Activated CD4-positive, CD25-positive, alpha-beta regulatory T cell (primary cell): ENCODE measurements at places on chromosomes 2 and 18.

DNA sequence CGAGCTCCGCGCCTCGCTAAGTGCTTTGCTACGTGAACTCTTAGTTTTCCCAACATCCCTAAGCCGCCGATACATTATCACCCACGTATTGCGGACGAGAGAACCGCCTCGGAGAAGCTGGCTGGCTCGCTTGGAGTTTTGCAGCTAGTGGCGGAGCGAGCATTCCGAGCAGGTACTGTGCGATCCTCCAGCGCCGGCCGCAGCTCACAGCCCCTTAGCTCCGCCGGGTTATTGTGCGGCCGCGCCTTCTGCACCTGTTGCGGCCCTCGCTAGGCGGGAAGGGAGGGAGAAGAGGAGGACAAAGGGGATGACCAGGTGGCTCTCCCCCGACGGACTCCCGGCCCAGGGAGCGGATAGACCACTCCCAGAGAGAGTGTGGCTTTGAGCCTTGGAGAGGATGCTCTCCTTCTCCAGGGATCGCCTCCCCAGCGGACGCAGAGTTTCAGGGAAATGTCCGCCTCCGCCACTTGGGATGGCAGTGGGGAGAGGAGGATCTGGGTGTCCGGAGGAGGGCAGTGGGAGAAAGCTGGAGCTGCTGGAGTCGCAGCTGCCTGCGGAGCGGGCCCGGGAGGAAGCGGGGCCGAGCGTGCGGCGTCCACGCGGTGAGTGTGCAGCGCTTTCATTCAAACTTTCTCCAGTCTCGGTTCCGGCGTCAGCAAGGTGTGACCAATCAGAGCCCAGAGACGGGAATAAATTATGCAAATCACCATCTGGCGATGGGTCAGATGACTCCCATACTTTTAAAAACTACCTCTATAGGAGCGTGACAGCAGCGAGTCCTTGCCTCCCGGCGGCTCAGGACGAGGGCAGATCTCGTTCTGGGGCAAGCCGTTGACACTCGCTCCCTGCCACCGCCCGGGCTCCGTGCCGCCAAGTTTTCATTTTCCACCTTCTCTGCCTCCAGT is at the start of gene LIPG:
Gene LIPG (plus strand): TSS at position 769 of the 905 bp plus-strand sequence. CDS start 252 bp downstream, outside the sequence.
- no peak for DNase-seq

DNA sequence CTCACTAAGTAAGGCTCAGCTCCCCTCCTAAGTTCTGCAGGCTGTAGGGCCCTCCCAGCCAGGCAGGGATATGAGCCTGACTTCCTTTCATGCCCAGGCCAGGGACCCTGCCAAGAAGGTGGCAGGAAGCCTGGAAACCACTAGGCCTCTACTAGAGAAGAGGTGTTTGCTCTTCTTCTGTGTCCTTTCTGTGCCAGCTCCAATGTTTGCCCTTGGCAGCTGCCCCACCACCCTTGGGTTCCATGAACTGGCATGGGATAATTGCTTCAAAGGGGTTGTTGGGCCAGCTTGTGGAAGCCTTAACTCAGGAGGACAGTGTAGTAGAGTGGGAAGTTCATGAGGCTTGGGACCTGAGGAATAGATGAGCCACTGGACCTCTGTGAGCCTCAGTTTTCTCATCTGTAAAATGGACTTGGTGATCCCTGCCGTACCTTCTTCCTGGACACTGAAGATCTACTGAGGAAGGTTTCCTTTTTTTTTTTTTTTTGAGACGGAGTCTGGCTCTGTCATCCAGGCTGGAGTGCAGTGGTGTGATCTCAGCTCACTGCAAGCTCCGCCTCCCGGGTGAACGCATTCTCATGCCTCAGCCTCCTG is 3.9 kb downstream of the SLC35F6 start:
- DNase-seq = no peak

GRCh38 chr2:241064008-241064801 is 37.9 kb downstream of the MTERF4 start:
- DNase-seq = no peak

- no peak for DNase-seq
Observed at GRCh38 chr2:223027442-223027841, 24.5 kb upstream of the KCNE4 start.

DNA sequence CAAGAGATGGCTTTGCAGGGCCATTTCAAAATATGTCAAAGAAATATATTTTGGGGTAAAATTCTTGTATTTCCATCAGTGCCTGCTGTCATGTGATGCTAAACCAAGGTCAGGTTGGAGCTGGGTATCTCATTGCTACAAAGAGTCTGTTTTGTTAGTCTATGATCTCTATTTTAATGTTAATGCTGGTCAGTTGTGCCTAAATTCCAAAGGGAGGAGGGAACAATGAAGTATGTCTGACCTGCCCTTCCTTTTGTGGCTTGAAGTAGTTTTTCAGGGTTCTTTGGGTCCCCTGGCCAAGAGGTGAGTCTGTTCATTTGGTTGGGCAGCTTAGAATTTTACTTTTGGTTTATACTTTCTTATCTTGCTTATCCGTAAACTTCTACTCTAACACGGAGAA is 61.6 kb upstream of the DYNAP start:
- DNase-seq = no peak

DNA sequence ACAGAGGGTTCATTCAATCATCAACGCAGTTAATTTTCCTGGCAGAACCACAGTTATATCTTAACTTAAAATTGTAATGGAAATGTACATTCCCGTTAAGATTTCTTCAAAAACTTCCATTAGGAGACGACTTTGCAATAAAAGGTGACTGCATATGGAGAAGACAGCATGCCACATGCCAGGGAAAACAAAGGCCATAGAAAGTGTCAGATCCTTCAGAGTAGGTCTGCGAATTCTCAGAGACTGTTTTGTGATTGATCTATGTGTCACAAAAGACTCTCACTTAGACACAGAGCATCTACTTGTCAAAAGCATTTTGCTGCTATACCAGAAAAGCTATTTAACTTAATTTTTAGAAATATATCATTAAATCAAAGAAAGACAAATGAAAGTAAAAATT is 274.6 kb downstream of the DPP10 start:
- no peak for DNase-seq

- DNase-seq = no peak
Observed at GRCh38 chr2:223835701-223836532, 1.5 kb downstream of the AP1S3 start.

DNA sequence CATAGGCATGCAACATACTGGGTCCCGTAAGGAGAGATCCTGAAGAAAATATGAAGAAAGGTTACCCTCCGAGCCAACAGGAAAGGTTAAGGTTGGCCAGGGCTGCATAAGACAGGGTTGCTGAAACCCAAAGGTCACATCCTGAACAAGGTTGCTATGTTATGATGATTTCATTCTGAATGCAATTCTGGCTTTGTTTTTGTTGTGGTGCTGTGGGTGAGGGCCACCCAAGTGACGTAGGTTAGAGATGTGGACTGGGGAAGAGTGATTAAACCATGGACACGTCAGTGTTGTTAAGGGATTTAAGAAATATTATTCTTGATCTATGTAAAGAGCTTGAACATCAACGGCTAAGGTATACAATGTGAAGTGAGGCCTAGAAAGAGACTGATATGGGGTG is 60.0 kb downstream of the ZEB2 start:
- DNase-seq = no peak

GRCh38 chr18:26476697-26477096 is 71.7 kb downstream of the KCTD1 start:
- no peak for DNase-seq

GRCh38 chr2:186592137-186592875 is 2.5 kb downstream of the ITGAV start:
- no peak for DNase-seq

DNA sequence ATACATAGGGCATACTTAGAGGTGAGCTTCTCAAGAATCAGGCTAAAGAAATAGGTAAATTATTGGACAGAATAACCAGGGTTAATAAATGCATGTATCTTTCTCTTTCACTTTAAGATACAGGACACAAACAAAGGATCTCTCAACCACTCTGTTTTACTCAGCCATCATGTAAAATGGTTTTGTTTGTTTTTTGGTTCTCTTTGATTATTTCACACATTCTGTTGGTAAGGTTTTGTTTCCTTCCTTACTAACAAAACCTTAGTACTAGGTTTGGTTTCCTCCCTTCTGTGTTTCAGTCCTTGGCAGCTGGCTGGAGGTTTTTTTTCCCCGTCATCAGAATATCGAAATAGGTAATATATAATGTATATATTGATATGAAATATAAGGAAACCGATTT is 1506.8 kb upstream of the TMEFF2 start:
- no peak for DNase-seq

GRCh38 chr2:231571661-231572191 is 20.9 kb upstream of the TEX44 start:
- DNase-seq = no peak

DNA sequence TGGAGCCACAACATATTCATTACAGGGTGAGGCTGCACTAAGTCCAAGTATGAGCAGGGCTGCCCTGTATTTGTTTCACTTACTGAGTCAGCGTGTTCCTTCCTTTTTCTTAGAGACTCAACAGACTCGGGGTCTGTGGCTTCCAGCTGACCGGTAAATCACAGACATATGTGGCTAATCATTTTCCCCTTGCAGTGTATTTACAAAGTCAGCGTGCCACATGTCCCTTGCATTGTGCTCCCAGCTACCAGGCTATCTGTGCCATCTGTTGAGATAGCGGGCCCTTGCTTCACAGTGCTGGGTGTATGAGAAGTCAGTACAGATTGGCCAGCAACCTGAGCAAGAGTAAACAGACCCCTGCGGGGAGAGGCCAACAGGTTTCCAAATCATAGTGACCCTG is 254.3 kb downstream of the LRRTM1 start:
- DNase-seq = no peak

GRCh38 chr2:100064165-100064564 is 78.2 kb downstream of the AFF3 start:
- no peak for DNase-seq

DNA sequence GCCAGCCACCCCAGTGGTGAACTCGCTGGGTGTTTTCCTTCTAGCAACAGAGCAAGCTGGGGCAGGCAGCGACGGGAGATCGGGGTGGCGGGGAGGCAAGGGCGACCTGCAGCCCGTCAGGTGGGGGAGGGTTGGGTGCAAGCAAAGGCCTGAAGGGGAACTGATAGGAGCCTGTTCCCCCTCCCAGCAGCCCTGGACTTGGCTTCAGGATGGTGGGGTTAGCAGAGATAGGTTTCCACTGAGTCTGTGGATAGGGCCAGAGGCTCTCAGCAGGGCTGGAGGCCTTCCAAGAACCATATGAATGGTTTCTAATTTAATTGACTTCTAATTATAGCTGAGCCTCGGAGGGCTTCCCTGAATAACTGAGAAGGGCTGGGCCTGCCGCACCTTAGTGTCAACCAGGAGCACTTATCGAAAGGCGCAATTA is 55.3 kb downstream of the EDAR start:
- no peak for DNase-seq

DNA sequence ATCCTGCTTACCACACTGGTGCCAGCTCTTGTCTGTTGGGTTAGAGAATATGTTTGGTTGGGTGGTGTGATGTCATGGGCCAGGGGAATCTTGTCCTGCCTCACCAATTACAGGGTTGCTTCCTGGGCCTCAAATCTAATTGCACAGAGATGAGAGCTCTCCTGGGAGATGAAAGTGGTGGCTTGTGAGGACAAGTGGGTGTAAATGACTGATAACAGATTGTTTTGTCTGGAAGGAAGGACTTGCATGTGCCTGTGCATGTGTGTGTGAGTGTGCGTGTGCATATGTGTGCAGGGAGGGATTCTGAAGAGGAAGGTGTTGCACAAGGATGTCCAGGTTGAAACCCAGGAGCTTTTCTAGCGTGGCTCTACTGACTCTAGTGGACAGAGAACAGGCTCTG is 271.9 kb downstream of the LOXHD1 start:
- no peak for DNase-seq

- DNase-seq = peak; percentile 98
Observed at GRCh38 chr2:106193977-106194778, at the start of gene UXS1. Gene UXS1 (minus strand): TSS chr2:106194301. CDS start chr2:106194241, 60 bp downstream.

- no peak for DNase-seq
Observed at GRCh38 chr18:63258749-63259566, 60.6 kb downstream of the BCL2 start.

DNA sequence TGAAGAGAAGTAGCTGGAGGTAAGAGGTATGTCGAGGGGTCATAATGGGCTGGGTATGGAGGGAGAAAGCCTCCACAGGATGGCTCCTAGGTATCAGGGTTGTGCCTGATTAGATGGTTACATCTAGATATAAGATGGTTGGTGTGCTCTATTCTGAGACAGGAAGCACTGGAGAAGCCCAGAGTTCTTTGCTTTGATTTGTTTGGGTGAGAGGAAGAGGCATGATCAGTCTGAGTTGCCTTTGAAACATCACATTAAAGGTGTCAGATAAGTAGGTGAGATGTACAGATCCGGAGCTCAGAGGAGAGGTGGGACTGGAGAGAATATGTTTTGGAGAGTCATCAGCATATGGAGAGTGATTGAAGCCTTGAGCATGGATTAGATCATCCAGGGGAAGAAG is 74.1 kb downstream of the KLHL29 start:
- no peak for DNase-seq

DNA sequence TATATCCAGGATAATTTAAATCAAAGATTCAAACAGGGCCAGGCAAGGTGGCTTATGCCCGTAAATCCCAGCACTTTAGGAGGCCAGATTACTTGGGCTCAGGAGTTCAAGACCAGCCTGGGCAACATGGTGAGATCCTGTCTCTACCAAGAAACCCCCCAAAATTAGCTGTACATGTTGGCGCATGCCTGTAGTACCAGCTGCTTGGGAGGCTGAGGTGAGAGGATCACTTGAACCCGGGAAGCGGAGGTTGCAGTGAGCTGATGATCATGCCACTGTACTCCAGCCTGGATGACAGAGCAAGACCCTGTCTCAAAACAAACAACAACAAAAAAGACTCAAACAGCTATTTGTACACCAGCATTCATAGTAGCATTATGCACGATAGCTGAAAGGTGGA is 9.2 kb downstream of the RAB10 start:
- DNase-seq = no peak

DNA sequence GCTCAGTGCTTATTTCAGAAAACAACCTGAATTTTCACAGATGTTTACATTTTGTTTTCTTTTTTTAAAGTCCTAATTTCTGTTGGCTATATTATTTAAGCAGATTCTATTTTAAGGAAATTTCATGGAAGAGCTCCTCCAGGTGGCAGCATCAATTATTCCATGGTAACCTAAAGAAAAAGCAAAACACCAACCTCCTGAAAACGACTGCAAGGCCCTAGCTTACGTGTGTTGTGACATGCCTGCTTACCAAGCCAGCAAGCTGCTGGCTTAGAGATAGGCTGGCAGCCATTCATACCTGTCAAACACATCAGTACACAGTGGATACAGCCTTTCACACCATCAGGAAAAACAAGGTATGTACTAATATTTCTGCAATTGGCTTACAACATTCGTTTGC is 64.9 kb downstream of the LPIN2 start:
- no peak for DNase-seq

GRCh38 chr2:71385012-71385411 is 53.4 kb downstream of the ZNF638 start:
- no peak for DNase-seq
